ENCODE measurements at places on chromosomes 4 and X. TPM values are rescaled to one million over a fixed set of nuclear protein-coding genes. Genes with fewer than 3 reads are reported as not detected.

GRCh38 chr4:69610484-69610883 lies 29.0 kb downstream of the UGT2A2 start:
- DNase-seq = no peak

DNA sequence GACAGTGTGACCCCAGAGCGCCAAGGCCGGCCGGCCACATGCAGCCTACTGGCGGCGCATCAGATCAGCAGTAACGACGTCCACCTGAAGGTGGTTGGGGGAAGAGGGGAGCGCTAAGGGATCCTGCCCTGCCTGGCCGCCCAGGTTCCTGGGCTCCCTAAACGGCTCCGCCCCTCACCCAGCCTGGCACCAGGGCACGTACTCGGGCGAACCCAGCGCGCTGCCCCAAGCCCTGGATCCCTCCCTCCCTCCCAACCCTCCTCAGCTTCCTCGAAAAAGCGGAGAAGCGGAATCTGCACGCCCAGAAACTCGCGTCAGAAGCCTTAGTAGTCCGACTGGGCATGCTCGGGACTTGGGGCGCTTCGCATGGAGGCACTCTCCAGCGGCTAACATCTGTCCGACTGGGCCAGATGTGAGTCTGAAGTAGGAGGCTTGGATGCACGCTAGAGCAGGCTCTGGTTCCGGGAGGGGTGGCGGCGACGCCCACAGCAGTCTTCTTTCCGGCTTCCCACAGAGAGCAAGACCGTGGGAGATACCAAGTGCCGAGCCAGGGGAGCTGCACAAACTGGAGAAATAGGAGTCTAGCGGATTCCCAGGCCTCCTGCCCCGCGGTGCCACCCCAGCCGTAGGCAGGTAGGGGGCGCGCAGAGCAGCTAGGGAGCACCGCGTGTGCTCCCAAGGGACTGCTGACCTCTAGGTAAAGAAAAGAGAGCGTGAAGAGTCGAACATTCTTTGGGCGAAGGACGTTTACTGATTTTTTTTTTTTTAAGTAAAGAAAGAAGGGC lies 114.3 kb upstream of the TEX13C start:
- DNase-seq = no peak

DNA sequence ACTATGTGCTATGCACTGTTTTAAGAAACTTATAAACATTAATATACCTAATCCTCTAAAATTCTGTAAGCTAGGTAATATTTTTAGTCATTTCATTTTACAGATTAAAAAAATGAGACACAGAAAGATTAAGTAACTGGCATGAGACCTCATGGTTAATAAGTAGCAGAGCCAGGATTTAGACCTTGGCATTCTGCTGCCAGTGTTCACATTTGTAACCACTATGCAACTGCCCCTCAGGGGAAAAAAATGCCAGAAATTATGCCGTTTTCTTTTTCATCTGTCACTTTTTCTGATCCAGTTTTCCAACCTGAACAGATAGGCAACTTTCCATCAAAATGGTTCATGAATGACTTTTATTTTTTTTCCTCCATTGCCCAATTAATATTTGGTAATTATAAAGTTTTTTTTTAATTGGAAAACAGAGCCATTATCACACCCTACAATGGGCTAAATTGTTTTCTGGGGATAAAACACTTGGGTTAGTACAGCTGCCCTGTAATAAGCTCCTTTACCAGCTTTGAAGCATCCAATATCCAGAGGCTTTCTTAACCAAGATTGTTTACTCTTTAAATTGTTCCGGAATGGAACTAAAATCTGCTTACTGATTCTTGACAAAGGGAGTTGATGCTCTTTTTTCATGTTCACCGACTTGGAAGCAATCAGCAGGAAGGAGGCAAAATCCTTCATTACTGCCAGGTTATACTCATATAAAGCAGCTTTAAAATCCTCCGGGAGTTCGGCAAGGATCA lies 56.4 kb upstream of the DDX60 start:
- no peak for DNase-seq

- DNase-seq = no peak
Observed at GRCh38 chr4:22338796-22339195, 177.1 kb downstream of the ADGRA3 start.

- DNase-seq = no peak
Observed at GRCh38 chr4:54315561-54316538, 86.8 kb downstream of the PDGFRA start.

- DNase-seq = no peak
Observed at GRCh38 chrX:110397339-110397738, 38.7 kb downstream of the RTL9 start.

DNA sequence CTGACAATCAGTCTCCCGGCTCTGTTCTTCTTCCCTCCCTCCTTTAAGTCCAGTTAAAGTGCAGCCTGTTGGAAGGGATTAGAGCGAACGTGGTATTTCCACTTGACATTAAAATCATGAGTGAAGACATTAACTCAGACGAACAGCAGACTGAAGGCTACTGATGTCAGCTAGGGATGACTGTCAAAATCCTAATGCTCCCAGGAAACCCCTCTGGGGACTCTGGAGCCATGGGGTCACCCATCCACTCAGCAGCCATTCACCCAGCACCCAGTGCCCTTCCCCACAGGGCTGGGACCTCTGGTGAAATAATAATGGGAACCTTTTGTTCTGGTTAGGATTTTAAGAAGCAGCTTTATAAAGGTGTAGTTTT lies 113.9 kb downstream of the DRD5 start:
- DNase-seq = no peak

- no peak for DNase-seq
Observed at GRCh38 chrX:120677004-120677652, 47.3 kb upstream of the C1GALT1C1 start.

DNA sequence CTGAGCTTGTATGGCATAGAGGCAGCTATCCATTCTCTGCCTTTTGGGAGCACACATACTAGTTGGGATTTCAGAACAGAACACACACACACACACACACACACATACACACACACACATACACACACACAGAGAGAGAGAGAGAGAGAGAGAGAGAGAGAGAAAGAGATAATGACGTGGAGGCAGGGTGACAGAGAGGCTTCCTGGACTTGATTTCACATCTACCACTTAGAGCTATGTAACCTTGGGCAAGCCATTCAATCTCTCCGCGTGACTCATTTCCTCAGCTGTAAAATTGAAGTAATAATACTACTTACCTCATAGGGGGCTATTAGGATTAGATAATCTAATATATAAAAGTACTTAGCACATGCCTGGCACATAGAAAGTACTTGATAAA lies 12.3 kb upstream of the GRIA3 start:
- no peak for DNase-seq

- DNase-seq = no peak
Observed at GRCh38 chrX:24480400-24480865, 15.3 kb downstream of the PDK3 start.

GRCh38 chrX:46582966-46583365 lies 9.4 kb downstream of the CHST7 start:
- DNase-seq = no peak

- no peak for DNase-seq
Observed at GRCh38 chr4:8939840-8940742, 68.5 kb upstream of the HMX1 start.

DNA sequence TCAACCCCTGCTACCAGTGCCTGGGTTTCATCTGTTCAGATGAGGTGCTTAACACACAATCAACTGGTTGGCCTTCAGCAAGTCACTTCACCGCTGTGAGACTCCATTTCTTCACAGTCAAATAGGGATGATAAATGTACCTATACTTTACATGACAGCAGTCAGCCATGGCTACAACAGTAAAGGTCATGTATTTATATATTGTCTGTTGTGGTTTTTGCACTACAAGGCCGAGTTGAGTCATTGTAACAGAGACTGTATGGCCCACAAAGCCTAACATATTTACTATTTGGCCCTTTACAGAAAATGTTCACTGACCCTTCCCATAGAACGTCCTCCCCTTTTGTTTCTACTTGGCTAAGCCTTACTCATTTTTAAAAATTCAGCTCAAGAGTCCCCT lies 404.6 kb upstream of the F9 start:
- no peak for DNase-seq

DNA sequence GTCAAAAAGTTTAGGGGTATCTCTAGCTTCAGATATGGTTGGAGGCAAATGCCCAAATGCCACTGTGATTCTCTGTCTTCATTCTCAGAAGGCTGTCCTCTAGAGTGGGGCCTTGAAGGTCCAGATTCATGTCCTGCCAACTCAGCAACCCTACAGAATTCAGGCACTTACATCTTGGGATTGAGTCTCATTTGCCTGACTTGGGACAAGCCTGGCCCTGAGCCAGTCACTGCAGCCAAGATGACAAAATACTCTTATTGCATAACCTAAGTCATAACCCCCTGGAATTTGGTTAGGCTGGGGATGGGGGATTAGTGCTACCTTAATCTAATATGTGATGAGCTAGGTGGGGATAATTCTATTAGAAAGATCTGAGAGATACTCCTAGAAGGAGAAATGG lies 100.5 kb downstream of the AREG start:
- DNase-seq = no peak

- DNase-seq = peak; percentile 8
Observed at GRCh38 chr4:73258436-73258685, 237 bp downstream of the ANKRD17 start.

- DNase-seq = no peak
Observed at GRCh38 chr4:108350332-108350731, 181.6 kb upstream of the LEF1 start.

DNA sequence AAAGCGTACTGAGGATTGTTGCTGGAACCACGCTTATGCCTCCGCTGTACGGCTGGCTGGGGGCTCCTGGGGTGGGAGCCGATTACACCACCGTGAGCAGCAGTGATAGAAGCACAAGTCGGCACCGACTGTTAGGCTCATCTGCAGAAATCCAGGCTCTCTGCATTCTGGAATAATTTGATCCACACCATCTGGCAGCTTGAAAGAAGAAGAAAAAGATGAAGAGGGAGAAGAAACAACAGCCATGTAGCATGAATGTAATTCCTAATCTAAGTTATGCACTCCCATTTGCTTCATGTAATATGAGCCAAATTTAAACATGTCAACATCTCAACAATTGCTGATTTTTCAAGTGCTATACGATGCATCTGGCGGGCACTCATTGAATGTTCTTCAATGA lies 84.6 kb upstream of the DHX15 start:
- no peak for DNase-seq

The SSX4 gene
- not detected for total RNA-seq

The SLC2A9 gene
- 9.1 TPM for total RNA-seq

The NCBP2L gene
- total RNA-seq = not detected

The TRO gene
- total RNA-seq = 131 TPM

The GLRA3 gene
- total RNA-seq = not detected

The SHROOM4 gene
- 24.2 TPM for total RNA-seq

The MCTS1 gene
- 19.2 TPM for total RNA-seq

The APLN gene
- 1.8 TPM for total RNA-seq

The P2RY8 gene
- 4.2 TPM for total RNA-seq
